ENCODE measurements at places on chromosomes 16 and 17.

- no peak for DNase-seq
These were observed 51.8 kb downstream of the VAC14 start for GRCh38 chr16:70749006-70749678.

DNA sequence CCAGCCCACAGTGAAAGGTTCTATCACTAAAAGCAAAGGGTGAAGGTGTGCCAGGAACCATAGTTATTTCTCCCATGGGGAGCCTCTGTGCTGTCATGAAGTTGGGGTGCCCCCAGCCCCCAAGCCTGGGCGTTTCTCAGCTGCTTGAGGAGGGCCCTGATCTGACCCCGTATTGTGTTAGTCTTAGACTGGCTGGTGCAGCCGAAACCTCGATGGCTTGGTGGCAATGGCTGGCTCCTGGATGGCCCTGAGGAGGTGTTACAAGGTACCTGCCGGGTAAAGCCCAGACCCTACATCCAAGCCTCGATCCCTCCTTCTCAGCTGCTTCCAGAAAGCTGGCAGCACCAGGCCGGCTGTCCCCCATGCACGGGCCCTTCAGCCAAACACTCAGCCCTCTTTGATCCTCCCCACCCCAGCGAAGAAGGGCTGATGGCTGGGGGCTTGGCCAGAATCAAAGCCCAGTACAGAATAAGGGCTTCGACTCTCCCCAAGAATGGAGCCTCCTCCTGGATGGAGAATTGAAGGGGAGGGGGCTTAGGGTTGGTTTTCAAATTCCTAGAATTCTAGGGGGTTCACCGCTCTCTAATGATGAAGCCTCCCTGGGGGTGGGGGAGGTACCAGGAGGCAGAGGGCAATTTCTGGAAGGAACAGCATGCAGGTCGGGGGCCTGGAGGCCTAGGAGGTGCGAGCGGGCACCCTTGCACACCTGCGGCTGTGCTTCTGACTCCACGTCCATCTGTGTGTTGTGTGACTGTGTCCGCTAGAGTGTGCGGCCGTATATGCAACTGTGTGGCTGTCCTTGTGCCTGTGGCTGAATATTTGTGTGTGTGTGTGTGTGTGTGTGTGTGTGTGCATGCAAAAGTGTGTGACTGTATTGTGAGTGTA lies 23.7 kb downstream of the WFDC1 start:
- no peak for DNase-seq

DNA sequence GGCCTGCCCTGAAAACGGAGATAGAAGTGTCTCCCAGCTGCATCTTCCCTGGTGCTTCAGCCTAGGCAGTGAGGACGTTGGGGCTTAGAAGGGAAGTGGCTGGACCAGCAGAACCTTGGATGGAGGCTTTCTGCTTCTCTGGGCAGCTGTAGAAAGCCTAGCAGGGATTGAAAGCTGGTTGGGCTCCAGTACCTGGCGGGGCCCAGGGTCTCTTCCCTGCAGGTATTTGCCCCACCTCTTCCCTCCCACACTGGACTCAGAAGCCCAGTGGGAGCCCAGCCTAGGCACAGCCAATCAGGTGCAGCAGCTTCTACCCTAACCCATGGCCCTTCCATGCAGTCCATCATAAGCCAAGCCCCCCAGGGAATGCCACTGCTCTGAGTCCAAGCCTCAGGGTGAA lies 190.3 kb upstream of the IRX6 start:
- DNase-seq, result no peak

DNA sequence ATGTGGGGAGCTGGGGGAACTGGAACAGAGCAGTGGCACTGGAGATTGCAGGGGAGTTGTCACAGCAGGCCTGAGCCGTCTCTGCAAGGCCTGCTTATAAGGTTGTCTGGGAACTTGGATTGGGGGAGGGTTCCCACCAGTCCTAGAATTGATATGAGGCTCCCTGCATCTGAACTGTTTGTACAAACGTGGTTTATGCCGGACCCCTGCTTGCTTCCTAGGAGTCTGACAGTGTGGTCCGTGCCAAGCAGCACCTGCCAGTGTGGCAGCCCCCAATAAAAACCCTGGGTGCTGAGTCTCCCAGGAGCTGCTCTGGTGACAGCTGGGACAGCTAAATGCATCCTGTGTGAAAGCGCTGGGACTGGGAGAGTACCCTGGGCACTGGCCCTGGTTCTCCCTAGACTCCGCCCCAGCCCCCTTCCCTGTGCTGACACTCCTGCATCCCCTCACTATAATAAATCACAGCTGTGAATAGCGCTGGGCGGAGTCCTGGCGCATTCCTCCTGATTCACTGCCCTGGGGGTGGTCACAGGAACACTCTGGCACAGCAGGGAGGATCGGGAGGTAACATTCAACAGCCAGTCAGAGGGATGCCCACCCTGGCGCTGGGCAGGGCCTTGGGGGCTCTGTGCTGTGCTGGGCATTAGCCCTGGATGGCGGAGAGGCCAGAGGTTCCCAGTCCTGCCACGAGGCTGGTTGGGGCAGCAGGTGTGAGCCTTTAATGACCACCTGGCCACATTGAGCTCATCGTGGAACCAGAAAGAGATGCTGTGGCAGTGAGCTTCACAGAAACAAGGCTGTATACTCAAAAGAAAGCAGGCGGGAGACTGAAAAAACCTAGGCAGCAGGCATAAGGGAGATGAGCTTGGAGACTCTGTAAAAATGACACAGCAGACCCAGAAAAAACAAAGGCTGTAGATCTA lies 45.6 kb downstream of the RMI2 start:
- no peak for DNase-seq

GRCh38 chr17:56723421-56723820 lies 110.3 kb downstream of the C17orf67 start:
- DNase-seq, result no peak

DNA sequence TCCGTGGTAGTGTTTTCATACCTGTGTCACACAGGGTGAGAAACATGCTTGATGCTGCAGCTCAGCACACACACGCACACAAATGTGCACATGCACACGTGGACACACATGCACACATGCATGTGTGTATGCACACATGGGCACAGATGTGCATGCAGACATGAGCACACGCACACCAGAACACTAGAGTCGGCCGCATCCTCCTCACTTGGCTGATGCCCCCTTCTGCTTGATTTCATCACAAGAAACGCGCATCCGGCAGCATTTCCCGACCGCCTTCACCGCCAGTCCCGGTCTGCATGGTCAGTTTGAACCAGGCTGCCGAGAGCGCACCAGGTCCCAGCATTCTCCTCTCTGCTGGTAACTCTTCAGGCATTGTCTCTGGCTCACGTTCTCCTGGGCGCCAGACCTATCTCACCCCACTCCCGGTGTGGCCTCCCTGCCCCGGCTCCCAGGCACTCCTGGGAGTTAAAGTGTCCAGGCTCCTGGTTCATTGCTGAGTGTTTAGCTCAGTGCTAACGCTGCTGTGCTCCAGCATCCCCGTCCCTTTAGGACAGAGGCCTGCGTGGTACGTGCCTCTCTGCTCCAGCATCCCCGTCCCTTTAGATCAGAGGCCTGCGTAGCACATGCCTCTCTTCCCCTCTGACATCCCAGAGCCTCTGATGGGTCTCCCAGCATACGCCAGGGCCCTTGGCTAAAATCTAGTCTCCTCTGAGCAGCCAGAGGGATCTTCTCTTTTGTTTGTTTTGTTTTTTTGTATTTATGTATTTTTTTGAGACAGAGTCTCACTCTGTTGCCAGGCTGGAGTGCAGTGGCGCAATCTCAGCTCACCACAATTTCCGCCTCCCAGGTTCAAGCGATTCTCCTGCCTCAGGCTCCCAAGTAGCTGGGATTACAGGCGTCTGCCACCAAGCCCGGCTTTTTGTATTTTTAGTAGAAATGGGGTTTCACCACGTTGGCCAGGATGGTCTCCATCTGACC lies 16.0 kb downstream of the BAIAP2 start:
- no peak for DNase-seq

GRCh38 chr17:65219124-65219523 lies 82.0 kb downstream of the RGS9 start:
- peak; percentile 5 for DNase-seq

All from CD4-positive, alpha-beta T cell treated with Interleukin-17A for 1 hour (primary cell).